Activated CD4-positive, alpha-beta T cell treated with anti-CD3 and anti-CD28 coated beads, Interleukin-10, Interleukin-2, amounts not matched to agents 100 ng/mL and 50 ng/mL, durations not matched to agents 16 hours and 8 hours (primary cell): ENCODE measurements at places on chromosomes 4 and X.

DNA sequence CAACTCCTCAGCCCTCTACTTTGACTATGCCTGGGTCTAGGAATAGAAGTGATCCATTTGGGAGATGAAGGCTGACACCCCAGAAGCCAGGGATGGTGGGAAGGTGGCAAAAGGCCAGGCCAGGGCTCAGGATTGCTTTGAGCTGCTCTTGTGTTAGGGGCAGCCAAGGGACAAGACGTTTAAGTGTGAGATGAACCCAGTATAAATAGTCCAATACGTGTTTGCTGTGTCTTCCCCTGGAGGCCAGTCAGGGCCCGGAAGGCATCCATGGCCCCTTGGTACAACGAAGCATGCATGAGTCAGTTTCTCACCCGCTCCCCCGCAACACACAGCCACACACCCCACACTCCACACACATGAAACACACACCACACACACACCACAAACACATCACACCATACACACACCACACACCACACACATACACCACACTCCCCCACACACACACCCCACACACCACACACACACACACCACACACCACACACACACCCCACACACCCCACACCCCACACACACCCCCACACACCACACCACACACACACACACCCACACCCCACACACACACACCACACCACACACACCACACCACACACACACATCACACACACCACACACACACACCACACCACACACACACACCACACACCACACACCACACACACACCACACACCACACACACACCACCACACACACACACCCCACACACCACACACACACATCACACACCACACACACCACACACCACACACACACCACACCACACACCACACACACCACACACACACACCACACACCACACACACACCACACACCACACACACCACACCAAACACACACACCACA, 5.1 kb downstream of the STARD8 start:
- no peak for DNase-seq

DNA sequence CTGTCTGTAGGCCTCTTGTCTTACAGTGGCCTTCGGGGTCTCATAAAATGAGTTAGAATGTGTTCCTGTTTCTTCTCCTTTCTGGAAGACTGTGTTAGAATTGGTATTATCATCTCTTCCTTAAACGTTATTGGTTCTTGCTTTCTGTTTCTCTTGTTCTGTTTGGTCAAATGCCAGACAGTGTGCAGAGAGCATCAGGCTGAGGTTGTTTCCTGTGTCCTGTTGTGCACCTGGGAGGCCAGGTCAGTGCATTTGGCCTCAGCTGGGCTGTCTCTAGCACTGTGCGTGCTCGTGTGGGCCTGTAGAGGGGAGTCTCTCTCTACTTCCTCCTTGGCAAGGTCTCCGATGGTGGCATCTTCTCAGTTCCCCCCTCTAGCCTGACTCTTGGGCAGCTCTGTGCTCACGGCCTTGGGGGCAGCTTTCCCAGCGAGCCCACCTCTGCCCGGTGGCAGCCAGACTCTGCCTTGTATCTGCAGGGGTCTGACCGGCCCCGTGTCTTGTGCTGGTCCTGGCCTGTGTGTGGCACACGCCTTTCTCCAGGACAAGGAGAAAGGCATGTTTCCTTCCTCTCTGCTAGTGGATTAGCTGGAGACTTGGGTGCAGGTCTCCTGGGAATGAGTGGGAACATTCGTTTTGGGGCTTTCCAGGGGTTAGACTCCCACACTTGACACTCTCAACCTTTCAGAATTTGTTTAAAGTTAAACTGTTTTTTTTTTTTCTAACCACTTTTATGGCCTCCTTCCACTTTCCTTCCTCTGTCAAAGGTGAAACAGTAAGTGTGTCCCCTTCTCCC, 62.3 kb downstream of the FAM193A start:
- no peak for DNase-seq

DNA sequence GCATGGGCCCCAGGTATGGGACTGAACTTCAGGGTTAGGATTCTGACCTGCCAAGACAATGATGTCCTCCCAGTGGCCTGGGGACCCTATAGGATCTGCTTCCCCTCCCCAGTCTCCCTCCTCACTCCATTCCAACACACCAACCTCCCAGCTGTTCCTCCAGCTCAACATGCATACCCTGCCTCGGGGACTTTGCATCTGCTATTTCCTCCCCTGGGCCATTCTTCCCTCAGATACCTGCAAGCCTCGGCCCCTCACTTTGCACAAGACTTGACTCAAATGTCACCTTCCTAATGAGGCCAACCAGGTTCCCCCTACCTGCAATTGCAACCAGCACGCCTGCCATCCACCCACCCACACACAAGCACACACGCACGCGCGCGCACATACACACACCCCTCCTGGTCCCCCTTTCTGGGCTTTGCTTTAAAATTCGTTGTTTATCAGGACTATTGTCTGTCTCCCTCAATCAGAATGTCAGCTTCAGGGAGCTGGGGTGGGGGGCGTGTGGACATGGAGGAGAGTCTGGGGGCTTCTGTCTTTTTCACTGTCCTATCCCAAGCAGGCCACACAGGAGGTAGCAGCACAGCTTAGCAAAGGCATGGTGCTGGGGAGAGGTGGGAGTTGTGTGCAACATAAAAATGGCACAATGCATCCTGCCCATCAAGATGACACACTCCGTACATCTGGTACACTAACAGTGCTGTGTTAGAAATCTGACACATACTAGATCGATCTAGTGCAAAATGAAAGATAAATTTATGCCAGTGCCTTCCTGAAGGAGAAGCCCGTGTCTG, 20.6 kb upstream of the PPP2R2C start:
- no peak for DNase-seq

DNA sequence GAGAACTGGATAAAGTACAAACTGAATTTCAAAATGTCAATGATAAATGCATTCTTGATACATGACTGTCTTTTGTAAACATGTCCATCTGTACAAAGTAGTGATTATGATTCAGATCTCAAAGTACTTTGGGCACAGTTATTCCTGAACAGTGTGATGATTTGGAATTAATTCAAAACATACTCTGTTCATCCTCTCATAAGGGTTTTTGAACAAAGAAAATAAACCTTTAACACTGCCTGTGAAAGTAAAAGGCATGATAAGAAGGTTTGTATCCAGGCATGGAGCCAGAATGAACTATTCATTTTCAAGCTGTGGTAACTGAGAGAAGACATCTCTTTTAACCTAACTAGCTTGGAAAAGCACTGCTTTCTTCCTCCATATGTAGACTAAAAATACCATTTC, 883 bp upstream of the KLHL4 start:
- no peak for DNase-seq

- DNase-seq, result peak; percentile 35
These were observed 74.3 kb downstream of the TMEM156 start for GRCh38 chr4:38957893-38958292.

DNA sequence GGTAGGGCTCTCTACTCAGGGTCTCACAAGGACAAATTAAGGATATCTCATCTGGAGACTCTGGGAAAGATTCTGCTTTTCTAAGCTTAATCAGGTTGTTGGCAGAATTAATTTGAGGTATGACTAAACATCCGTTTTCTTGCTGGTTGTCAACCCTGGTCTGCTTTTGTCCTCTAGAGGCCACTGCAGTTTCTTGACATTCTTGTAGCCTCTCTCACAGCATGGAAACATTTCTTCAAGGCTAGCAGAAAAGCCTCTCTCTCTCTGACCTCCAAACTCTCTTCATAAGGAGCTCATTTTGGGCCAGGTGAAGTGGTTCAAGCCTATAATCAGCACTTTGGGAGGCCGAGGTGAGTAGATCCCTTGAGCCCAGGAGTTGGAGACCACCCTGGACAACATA, 749.5 kb upstream of the PCDH7 start:
- DNase-seq, result no peak

DNA sequence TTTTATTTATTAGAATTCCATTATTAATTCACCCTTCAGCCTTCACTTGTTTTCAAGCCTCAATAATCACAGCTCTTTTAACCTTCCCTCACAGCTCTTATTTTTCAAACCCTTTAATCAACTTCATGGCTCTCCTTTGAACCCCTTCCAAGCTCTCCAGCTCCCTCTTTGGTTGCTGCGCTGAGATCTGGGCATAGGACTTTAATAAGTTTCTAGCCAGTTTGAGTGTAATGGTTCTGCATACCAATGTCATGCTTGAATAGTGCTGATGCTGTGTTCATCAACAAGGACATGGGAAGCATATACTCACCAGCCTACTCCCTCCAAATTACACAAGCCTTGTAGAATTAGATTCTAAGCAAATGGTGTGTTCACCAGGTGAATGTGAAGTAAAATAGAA, 3.5 kb upstream of the RNF212 start:
- no peak for DNase-seq

GRCh38 chr4:83552924-83553323, 17.0 kb downstream of the GPAT3 start:
- DNase-seq, result peak; percentile 67

DNA sequence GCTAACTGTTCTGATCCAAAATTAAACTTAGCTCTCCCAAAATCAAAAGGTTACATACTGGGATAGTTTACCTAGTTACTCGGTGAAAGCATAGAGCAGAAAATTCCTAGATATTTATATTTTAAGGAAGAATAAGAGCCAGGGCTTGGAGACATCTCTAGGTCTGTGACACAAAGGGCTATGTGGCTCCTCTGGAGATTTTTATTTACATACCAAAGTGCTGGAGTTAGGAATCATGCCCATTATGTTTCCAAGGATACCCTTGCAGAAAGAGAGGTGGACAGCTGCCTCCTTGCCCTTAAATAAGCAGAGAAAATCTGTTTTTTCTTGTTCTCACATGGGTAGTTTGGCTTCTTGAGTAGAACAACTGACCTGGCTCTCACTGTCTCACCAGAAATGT, 9.0 kb downstream of the COX7B2 start:
- DNase-seq, result no peak

DNA sequence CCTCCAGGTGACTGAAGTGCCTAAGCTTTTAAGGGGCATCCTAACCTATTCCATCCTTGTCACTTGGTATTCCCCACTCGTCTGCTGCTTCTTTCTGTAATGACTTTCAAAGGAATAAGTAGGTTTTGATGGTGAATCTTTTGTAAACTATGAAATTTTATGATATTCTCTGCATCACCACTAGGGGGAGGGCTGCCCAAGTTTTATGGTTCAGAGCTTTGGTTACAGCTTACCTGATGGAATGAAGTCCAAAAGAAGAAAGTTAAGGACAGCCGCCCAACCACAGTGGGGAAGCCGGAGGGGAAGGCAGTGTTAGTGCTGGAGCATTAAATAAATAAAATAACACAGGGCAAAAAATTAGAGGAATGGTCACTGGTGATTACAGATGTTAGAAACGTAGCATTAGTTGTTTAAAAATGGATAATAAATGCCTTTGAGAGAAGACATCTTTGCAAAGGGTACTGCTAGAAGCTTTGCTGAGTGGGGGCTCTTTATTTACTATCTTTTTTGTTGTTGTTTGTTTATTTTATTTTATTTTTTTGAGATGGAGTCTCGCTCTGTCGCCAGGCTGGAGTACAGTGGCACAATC, 204.9 kb downstream of the GBA3 start:
- DNase-seq, result peak; percentile 31

DNA sequence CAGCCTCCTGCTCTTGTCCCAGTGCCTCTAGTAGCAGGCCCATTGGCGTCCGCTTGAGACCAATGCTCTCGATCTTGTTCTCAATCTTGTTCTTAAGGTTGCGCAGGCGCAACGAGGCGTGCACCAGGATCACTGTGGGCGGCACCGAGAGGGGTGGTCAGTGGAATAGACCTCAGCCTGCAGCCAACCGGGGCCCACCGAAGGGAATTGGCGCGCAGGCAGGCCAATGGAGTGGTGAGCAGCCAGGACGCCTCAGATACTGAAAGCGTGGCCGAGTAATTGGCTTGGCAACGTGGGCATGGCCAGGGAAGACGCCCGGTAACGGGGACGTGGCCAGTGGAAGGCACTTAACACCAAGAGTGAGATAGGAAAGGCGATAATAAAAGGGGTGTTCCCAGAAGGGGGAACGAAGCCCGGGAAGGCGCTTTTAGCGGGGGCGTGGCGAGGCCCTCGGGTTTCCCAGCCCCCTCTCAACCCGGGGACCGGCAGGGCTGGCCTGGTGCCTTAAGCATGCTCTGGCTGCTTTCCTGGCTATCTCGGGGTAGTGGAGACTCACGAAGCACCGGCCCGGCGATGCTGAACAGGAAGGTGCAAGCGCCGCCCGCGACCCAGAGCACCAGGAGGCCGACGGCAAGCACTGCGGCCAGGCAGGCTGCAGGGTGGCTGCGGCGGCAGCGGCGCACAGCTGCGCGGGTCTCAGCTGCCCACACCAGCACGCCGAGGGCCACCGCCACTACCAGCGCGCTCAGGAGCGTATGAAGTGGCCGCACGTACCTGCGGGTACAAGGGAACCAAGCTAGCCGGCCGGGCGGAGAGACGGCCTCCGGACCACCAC, 1.7 kb downstream of the PRAF2 start:
- DNase-seq, result no peak

- DNase-seq, result no peak
These were observed 12.3 kb downstream of the UGDH start for GRCh38 chr4:39514888-39515401.

- DNase-seq, result no peak
These were observed 110.2 kb upstream of the MYOZ2 start for GRCh38 chr4:119025420-119025819.

DNA sequence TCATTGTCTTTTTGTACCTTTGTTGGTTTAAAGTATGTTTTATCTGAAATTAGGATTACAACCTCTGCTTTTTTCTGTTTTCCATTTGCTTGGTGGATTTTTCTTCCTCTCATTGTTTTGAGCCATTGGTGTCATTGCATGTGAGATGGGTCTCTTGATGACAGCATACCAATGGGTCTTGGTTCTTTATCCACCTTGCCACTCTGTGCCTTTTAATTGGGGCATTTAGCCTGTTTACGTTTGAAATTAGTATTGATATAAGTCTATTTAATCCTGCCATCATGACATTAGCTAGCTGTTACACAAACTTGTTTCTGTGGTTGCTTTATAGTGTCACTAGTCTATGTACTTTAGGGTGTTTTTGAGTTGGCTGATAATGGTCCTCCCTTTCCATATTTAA, 145.7 kb downstream of the GUCY2F start:
- DNase-seq, result no peak

DNA sequence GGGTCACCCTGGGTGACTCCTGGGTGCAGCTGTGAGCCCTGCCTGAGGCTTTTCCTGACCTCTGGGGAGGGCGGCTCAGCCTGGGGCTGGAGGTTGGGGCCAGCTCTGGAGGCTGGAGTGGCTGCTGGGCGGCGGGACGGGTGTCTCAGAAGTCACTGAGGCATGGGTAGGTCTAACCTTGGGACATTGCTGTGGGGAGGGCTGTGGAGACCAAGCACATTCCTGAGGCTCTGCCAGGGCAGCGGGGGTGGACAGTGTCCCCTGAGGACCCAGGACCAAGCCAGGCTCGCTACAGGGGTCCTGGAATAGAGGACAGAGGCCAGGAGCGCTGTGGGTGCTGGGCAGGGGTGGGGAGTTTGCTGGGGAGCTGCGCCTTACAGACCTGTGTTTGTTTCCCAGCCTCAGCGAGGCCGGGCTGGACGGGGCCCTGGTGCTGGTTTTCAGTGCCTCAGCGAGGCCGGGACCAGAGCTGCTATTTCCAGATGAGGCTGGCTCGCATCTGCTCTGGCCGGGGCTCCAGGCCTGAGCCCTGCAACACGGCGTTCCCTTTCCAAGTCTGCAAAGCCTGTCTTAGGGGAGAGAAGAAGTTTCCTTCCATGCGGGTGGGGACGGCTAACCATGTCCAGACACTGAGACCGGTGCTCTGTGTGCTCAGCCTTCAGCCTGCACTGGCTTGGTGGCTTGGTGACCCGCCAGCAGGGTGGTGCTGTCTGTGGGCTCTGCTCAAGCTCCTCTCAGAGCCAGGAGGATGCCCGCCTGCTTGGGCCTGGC, 3.0 kb upstream of the SLC25A6 start:
- no peak for DNase-seq
